ENCODE measurements at places on chromosomes 4 and X.

GRCh38 chr4:65635051-65635821, 35.1 kb downstream of the EPHA5 start:
- H3K27me3 ChIP-seq, result no peaks in the 10 kb centered on the region
- no peak for DNase-seq
- H3K4me1 ChIP-seq, result no peaks in the 10 kb centered on the region
- no peaks in the 10 kb centered on the region for H3K36me3 ChIP-seq
- H3K4me3 ChIP-seq, result no peak overlapping the region

DNA sequence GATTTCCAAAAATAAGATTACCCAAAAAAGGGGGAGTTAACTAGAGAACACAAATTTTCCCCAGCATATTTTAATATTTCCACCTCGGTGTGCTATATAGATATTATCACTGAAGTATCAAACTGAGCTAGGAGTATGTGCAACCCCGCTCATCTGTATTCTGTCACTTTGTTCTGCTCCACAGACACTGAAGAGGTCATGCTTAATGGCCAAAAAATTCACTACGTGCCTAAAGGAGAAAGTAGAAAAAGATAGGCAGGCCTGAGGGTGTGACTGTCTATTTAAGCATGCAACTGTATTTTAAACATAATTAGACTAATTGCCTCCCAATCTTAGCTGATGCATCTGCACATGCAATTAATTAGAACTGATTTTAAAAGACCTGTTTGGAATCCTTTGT, 24.5 kb downstream of the SH3RF1 start:
- H3K27ac ChIP-seq, result no peak overlapping the region
- peaks cover 4% of the 10 kb centered on the region for H3K36me3 ChIP-seq
- H3K4me1 ChIP-seq, result peaks cover 35% of the 10 kb centered on the region

- H3K27ac ChIP-seq, result no peak overlapping the region
- DNase-seq, result no peak
- H3K36me3 ChIP-seq, result no peaks in the 10 kb centered on the region
- H3K27me3 ChIP-seq, result no peaks in the 10 kb centered on the region
- H3K4me1 ChIP-seq, result no peaks in the 10 kb centered on the region
These were observed 198.9 kb downstream of the ASMT start for GRCh38 chrX:1813809-1814208.

GRCh38 chrX:15399962-15400391, 15.8 kb upstream of the VEGFD start:
- no peaks in the 10 kb centered on the region for H3K27me3 ChIP-seq
- H3K36me3 ChIP-seq, result no peaks in the 10 kb centered on the region
- no peak for DNase-seq
- no peaks in the 10 kb centered on the region for H3K4me1 ChIP-seq
- H3K4me3 ChIP-seq, result no peak overlapping the region

DNA sequence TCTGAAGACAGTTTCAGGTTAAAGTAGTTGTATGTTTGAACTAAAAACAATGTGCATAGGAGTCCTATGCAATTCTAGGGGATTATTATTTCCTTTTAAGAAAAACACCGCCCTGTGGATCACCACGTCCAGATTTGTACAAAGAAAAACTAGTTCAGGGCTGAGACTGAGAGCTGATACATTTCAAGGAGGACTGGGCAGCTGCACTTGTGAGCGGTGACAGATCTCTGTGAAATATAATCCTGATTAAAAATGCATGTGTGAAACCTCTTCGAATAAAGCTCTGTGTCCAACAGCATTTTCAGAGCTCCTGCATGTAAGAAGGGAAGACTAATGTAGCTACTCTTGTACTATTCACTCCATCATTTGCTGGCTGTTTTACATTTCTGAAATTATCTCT, 365.8 kb upstream of the PITX2 start:
- H3K27me3 ChIP-seq, result no peaks in the 10 kb centered on the region
- H3K4me1 ChIP-seq, result no peaks in the 10 kb centered on the region
- no peak overlapping the region for H3K27ac ChIP-seq
- no peak overlapping the region for H3K4me3 ChIP-seq
- H3K36me3 ChIP-seq, result no peaks in the 10 kb centered on the region

DNA sequence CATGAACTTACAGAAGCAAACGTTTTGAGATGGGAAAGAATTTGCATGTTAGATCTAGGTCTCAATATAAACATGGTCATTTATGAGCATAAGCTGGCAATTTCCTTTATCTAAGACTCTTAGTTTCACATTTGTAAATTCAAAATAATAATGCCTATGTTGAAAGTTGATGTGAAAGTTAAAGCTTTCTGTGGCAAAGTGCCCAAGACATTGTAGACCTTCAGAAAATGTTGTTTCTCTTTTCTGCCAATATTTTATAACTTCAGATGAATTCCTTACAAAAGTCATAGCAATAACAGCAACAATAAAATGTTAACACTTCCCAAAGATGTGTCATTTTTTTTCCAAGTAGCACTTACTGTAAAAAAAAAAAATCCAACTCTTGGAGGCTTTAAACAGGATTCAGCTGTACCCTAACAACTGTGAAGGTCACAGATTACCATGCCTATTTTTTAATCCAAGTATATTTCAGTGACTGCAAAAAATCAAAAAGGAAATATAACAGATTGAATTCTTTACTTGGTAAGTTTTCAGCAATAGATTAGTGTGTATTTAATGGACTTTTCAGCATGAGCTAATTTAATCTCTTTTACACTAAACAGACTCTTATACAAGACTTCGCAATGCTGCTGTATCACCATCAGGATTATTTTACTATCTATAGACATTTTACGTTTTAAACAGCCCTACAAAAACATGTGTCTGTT, 206.5 kb upstream of the PDE5A start:
- H3K27ac ChIP-seq, result no peak overlapping the region
- no peak overlapping the region for H3K4me3 ChIP-seq
- H3K4me1 ChIP-seq, result no peaks in the 10 kb centered on the region

GRCh38 chr4:17163156-17163771, 264.8 kb upstream of the LDB2 start:
- H3K4me3 ChIP-seq, result no peak overlapping the region
- no peaks in the 10 kb centered on the region for H3K36me3 ChIP-seq
- H3K4me1 ChIP-seq, result no peaks in the 10 kb centered on the region

DNA sequence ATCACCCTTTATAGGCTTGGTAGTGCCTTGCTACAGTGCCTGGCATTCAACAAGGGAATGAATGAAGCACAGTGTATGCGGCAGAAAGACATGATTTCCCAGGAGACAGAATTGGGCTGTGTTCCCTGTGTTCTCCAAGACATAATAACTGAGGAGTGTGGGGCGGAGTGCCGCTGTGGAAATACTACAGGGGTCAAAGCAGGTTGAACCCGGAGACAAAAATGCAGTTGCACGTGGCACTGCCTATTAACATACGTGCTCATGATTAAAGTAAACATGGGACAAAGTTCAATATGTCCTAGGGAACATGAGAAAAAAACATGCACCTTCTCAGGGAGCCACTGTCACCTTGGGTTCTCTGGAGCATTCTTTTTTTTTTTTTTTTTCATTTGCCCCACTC, 820.8 kb downstream of the RPA4 start:
- no peaks in the 10 kb centered on the region for H3K36me3 ChIP-seq
- H3K27me3 ChIP-seq, result no peaks in the 10 kb centered on the region
- DNase-seq, result no peak
- no peaks in the 10 kb centered on the region for H3K4me1 ChIP-seq

DNA sequence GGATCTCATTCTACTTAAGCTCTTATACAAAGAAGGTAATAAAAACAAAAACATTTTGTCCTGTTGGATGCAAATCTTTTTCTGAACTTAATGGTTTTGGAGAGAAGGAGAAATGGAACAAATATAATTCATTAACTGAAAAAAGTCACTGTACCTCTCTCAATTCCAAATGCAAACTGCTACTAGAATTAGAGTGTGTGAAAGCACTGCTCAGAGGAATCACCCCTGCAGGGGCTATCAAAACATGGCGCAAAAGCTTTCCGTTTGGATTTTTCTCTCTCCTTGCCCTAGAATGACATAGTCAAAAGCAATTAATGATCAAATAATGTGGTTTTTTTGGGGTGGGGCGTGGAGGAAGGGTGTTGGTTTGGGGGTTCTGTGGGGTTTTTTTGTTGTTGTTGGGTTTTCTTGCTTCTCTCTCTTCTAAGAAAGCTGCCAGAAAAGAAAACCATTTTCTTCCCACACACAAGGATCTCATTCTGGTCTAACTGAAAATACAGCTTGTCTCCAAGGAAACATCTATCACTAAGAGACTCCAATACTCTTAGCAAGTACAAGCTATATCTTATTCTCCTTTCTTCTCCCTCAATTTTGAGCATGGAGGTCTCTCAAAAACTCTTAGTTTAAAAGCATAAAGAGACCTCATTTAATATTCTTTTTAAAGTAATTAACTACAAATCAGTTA, 41.6 kb downstream of the USP46 start:
- no peak for DNase-seq
- no peaks in the 10 kb centered on the region for H3K27me3 ChIP-seq
- no peak overlapping the region for H3K4me3 ChIP-seq
- no peak overlapping the region for H3K27ac ChIP-seq
- no peaks in the 10 kb centered on the region for H3K4me1 ChIP-seq

DNA sequence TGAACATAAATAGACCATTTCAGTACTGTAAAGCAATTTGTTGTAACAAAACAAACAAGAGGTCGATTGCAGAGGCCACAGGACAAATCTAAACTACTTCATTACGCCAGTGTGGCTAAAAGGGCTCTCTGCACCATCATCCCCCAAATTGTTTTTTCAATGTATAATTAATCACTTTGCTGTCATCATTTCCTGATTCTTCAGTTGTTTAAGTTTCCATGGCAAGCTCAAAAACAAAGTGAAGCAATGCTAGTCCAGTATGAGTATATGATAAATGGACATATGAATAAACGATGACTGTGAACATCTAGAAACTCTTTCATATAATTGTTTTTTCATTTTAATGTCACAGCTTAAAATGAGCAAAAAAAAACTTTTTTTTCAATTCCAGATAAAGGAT, 235.4 kb upstream of the FGF13 start:
- H3K27ac ChIP-seq, result no peak overlapping the region

- H3K4me1 ChIP-seq, result peaks cover 2% of the 10 kb centered on the region
- no peak overlapping the region for H3K27ac ChIP-seq
- H3K4me3 ChIP-seq, result no peak overlapping the region
These were observed 101.2 kb downstream of the ARSF start for GRCh38 chrX:3142259-3143042.

DNA sequence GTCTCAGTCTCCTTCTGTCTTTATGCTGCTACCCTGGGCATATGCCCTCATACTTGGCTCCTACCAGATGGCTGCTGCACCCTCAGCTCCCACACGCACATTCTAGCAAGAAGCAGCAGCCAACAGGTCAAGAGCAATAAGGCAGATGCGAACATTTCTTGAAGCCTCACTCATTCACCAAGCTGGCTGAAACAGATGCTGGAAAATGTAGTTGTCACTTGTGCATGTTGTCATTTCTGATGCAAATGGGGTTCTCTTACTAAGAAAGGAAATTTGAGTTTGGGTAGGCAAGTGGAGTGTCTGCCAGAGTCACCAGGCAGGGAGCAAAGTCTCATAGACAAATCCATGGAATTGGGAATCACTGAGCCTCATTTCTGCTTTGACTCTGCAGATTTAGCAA, 57.4 kb upstream of the SORBS2 start:
- no peak overlapping the region for H3K27ac ChIP-seq
- peaks cover 10% of the 10 kb centered on the region for H3K4me1 ChIP-seq
- H3K4me3 ChIP-seq, result no peak overlapping the region
- H3K36me3 ChIP-seq, result no peaks in the 10 kb centered on the region
- H3K27me3 ChIP-seq, result no peaks in the 10 kb centered on the region

- no peak overlapping the region for H3K27ac ChIP-seq
- no peaks in the 10 kb centered on the region for H3K4me1 ChIP-seq
- DNase-seq, result no peak
These were observed 36.8 kb downstream of the RAP1GDS1 start for GRCh38 chr4:98298022-98298421.

- no peaks in the 10 kb centered on the region for H3K27me3 ChIP-seq
- H3K27ac ChIP-seq, result no peak overlapping the region
- H3K4me3 ChIP-seq, result no peak overlapping the region
- DNase-seq, result no peak
- no peaks in the 10 kb centered on the region for H3K4me1 ChIP-seq
These were observed 283.8 kb upstream of the IL1RAPL1 start for GRCh38 chrX:28303486-28303885.

- H3K4me3 ChIP-seq, result no peak overlapping the region
- no peak overlapping the region for H3K27ac ChIP-seq
- H3K4me1 ChIP-seq, result no peaks in the 10 kb centered on the region
- no peak for DNase-seq
- no peaks in the 10 kb centered on the region for H3K27me3 ChIP-seq
These were observed 22.7 kb downstream of the RASGEF1B start for GRCh38 chr4:81449015-81449414.

GRCh38 chrX:101550751-101551379, 518 bp downstream of the ARMCX1 start:
- H3K27me3 ChIP-seq, result no peaks in the 10 kb centered on the region
- no peaks in the 10 kb centered on the region for H3K4me1 ChIP-seq
- peak overlapping the region; percentile 88 for H3K4me3 ChIP-seq
- DNase-seq, result peak; percentile 32
- H3K27ac ChIP-seq, result peak overlapping the region; percentile 86

DNA sequence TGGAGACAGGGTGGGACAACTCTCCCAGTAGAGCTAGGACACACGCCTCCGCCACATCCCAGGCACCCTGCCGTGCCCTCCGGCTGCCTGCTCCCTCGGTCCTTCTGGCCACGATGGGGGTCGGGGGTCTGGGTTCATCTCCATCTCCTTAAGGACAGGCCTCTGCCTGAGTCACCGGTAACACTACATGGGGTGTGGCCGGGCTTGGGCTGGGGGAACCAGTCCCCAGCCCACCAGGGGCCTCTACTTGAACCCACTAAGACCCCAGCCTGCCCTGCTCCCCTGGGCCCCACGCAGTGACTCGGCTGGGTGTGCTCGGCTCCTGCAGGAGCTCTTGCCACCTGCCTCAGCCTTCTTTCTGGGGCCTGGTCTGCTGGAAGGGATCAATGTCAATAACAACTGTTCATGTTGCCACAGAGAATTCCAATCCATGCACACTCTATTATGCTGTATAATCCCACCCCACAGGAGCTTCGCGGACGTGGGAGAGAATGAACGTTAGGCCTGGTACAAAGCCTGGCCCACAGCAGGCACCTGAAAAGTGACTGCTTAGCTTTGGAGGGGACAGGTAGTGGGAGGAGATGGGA, 177.7 kb upstream of the PSAPL1 start:
- DNase-seq, result no peak
- no peak overlapping the region for H3K27ac ChIP-seq
- peaks cover 4% of the 10 kb centered on the region for H3K4me1 ChIP-seq

GRCh38 chr4:124290678-124291077, 421.9 kb downstream of the ANKRD50 start:
- no peak for DNase-seq
- H3K36me3 ChIP-seq, result no peaks in the 10 kb centered on the region
- H3K4me1 ChIP-seq, result no peaks in the 10 kb centered on the region
- no peaks in the 10 kb centered on the region for H3K27me3 ChIP-seq
- H3K4me3 ChIP-seq, result no peak overlapping the region
- no peak overlapping the region for H3K27ac ChIP-seq

All from neuronal stem cell (in vitro differentiated cells).